ENCODE measurements at places on chromosomes 16 and 17.

DNA sequence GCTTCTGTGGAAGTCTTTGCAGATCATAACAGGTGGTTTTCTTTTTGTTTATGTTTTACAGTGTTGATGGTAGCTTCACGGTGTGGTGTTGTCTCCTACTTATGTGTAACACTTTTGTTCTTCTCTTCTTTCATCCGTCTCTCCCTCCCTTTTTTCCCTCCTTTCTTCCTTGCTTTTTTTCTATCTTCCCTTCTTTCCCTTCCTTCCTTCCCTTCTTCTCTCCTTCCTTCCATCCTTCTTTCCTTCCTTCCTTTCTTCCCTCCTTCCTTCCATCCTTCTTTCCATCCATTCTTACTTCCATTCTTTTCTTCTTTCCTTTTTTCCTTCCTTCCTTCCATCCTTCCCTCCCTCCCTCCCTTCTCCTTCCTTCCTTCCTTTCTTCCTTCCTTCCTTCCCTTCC, 31.4 kb downstream of the IRX5 start:
- no peak for DNase-seq

DNA sequence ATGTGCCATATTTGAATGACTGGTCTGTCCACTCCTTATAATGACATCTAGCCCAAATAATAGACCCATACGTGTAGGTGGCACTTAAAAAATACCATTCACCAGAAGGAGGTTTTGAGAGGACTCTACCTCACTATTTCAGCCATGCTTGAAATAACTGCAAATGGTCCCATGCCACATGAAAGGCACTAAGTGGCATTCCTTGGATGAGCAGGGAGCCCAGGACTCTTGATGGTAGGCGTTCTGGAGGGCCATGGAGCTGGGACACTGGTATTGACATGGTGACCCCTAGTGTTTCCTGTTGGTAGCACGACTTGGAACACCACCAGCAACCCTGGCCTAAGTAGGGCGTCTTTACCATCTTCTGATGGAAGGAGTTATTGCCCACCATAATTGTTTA, 148.7 kb upstream of the ZFHX3 start:
- peak; percentile 65 for DNase-seq

GRCh38 chr17:70552230-70552981, 383.1 kb downstream of the KCNJ2 start:
- DNase-seq = peak; percentile 38

- DNase-seq = peak; percentile 13
Measured at GRCh38 chr17:80970762-80971703, 20.6 kb upstream of the CHMP6 start.

DNA sequence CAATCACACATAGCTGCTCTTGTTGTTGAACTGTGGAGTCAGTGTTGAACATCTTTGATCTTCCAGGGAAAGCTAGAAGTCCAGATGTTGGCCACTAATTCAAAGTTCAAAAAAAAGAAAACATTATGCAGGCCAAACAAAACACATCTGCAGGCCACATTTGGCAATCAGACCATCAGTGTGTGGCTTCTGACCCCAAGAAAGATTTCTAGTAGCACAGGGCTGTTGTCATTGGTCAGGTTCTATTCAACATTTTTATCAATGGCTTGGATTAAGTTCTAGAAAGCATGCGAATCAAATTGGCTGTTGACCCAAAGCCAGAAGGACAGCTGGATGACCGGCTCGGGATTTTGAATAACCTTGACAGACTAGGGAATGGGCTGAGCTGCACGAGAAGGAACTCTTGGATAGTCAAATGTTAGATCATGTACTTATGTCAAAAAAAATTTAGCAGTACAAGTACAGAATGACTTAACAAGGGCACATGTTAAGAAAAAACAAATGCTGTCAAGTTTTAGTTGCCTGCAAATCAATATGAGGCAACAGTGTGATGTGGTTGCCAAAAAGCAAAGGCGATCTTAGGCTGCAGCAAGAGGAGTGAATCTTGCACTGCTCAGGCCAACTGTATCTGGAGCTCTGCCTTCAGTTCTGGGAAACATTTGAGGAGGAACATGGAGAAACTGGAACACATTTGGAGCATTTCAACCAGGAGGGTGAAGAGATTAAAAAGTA, 187.6 kb downstream of the RGS9 start:
- DNase-seq = no peak

- peak; percentile 90 for DNase-seq
Measured at GRCh38 chr16:81632392-81633146, 146.5 kb upstream of the PLCG2 start.

DNA sequence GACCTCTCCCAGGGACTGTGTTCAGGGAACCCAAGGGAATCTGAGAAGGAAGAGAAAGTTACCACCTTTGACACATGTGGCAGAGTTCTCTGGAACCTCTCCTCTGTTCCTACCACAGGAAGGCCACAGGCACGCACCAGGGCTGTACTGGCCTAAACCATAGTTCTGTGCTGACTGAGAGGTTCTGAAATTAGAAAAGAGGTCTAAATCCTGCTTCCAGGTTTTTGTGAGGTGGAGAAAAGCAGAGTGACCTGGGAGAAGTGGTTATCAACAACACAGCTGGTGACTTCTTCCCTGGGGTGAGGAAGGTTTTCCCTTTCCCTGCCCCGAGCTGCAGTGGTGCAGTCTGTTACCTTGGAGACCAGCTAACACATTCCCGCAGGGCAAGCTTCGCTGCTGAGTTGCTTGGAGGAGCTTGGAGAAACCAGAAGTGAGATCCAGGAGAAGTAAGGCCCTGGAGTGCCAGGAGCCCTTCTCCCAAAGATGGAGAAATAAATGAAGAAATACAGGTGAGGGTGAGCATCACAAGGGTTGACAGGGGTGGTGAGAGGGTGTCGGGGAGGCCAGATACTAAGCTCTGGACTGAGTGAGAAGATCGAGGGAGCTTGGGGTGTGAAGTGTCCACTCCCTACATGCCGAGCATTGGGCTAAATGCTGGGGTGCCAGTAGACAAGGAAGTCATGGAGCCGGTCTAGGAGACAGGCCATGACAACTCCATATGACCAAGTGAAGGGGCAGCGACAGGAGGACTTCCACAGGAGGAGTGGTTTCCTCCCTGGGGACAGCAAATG, at the start of gene VWA3A:
Gene VWA3A, plus strand, starts transcription at position 399 of the 791 bp plus-strand sequence. Its CDS starts 97 bp downstream, at position 496.
- peak; percentile 75 for DNase-seq

DNA sequence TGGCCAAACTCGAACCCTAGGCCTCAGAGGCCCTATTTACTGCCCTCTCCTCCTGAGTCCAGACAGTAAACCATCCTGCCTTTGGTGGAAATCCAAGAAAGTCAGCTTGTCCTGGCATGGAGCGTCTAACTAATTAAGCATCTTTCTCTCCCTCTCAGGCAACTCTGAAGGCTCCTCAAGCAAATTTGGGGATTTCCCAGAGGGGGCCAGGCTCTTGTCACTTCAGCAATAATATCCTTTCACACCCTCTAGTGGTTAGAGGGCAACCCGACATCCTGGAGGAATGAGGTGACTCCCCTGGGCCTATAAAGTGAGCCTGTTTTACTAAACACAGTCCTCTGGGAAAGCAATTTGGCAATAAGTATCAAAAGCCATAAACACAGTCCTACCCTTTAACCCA, 60.4 kb downstream of the NOG start:
- DNase-seq = peak; percentile 67

DNA sequence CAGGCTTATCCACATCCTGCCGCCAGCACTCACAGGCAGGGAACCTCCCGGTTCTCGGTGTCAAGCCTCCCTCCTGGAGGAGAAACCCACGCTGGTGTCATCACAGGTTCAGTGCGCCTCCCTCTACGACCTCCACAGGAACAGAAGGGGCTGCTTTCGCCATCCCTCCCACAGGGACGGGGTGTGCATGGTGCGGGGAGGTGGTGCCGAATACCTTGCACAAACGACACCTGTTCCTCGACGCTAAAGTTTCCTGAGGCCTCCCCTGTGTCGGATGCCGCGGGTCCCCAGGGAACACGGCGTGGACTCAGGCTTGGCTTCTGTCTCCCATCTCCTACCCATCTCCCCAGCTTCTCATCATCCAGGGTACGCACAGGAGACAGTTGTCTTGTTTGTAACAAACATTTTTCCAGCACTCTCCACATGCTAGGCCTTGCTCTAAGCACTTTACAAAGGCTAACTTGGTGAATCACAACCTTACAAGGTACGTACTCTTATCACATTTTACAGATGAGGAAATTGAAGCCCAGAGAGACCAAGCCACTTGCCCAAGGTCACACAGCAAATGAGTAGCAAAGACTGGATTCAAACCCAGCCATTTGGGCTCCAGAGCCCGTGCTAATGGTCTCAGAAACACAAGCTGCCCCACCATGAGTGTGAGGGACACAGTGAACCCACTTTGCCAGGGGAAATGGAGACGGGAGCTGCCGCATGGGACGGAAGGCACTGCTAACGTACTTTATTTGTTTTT, 271.6 kb downstream of the C16orf95 start:
- no peak for DNase-seq

GRCh38 chr16:80935691-80936090, 71.0 kb downstream of the CMC2 start:
- no peak for DNase-seq

GRCh38 chr17:41538565-41538991, 10.5 kb upstream of the KRT19 start:
- DNase-seq = peak; percentile 83

- DNase-seq = peak; percentile 70
Measured at GRCh38 chr17:948284-948852, 31.2 kb downstream of the NXN start.

DNA sequence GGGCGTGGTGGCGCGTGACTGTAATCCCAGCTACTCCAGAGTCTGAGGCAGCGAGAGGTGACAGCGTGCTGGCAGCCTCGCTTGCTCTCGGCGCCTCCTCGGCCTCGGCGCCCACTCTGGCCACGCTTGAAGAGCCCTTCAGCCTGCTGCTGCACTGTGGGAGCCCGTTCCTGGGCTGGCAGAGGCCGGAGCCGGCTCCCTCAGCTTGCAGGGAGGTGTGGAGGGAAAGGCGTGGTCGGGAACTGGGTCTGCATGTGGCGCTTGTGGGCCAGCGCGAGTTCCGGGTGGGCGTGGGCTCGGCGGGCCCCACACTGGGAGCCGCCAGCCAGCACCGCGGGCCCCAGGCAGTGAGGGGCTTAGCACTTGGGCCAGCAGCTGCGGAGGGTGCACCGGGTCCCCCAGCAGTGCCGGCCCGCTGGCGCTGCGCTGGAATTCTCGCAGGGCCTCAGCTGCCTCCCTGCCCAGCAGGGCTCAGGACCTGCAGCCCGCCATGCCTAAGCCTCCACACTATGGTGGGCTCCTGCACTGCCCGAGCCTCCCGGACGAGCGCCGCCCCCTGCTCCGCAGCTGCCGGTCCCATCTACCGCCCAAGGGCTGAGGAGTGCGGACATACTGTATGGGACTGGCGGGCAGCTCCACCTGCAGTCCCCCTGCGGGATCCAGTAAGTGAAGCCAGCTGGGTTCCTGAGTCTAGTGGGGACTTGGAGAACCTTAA, 1093.3 kb upstream of the CDH8 start:
- no peak for DNase-seq
